ENCODE measurements at places on chromosomes 7 and 10.

DNA sequence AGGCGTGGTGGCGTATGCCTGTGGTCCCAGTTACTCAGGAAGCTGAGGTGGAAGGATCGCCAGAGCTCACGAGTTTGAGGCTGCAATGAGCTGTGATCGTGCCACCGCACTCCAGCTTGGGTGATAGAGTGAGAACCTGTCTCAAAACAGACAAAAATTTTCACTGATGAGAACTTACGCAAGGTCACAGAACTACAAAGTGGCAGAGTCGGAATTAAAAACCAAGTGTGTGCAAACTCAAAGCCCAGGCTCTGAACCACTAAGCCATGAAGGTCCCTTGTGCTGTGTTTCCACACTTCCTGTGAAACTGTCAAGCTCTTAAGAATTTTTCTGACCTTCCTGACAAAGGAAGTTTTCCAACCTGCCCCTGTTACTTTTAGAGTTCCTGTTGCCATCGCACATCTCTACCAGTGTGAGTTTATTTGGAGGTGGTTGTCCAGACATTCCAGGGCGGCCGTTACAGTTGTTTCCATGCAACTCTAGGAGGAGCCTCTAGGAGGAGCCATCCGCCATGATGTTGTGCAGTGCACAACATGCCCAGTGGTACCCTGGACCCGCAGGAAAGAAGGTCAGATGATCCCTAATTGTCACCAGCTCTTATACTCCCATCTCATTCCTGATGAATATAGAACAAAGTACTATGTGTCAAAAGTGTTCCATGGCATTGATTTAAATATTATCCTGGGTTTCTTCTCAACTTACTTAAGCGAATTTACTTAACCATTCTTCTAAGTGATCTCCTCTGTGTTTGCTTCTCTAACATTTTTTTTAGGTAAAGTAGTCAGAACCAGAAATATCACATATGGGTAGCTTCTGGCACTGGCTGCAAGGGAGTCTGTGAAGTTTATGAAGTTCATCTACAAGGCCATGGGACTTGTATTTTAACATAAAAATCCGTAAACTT is 49.0 kb upstream of the LYZL1 start:
- DNase-seq, result peak; percentile 23

GRCh38 chr7:78370936-78371335 is 572.4 kb downstream of the PHTF2 start:
- no peak for DNase-seq

DNA sequence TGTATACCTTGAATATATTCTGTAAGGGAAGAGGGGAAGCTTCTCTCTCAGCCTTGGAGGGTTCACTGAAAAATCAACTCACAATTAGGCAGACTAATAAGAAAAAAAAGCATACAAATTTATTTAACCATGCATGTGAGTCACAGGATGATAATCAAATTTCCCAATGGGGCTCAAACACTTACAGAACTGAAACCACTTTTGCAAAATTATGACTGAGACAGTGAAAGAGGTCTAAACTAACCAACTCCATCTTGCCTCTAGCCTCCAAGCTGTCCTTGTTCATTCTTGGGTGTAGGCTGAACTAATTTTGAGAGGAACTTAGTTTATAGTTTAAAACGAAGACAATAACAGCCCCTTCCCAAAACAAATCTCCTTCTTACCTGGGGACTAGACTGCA is 618.3 kb upstream of the AUTS2 start:
- DNase-seq, result no peak

DNA sequence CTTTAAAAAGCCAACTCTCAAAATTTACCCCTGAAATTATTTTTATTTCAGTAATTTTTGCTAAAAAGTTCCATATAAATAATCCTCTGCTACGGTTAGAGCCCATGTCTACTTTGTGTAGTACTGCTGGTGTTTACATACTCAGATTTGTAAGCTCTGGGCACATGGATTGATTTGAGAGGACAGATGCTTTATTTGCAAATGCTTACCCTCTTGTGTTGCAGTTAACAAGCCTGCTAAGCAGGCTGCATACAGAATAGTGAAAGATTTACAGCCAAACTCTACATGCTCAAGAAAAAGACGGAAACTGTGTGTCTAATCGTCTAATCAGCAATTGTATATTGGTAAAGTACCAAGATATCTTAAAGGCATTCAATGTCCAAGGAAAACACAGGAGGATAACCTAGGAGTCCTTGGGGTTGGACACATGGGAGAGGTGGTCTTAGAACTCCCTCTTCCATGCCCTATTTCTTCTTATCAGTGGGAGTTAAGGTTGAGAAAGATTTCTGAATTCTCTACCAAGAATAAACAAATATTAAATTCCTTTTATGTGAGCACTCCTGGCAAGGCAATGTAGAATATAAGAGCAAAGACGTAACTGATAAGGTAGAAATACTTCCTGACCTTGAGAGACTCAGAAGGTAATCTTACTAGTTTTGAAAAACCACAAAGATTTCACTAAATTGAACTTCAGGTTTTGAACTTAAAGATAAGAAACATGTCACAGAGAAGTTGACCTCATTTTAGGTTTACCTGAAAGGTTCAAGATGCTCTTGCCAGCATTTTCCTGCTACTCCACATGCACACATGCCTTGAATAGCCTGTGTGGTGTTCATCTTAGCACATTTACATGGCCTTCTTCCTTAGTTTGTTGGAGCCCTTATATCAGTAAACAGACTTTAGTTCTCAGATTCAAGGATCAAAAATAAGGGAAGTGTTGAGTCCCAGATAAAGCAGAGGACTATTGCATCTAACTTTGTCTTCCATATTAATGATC is 1216.5 kb downstream of the SORCS3 start:
- DNase-seq, result no peak

DNA sequence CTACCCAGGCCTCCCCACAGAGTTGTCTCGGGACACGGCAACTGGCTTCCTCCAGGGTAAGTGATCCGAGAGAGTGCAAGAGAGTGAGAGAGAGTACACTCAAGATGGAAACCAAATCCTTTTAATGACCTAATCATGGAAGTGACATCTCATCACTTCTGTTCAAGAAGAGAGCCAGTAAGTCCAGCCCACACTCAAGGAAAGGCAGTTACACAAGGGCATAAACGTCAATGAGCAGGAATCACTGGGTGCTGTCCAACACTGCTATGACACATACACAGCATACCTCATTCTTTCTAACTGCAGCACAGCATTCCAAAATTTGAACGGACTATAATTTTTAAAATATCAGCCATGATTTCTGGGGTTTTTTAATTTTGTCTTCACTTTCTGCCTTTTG is 29.3 kb upstream of the OSBPL3 start:
- DNase-seq, result no peak

GRCh38 chr10:54525816-54526215 is 275.2 kb downstream of the PCDH15 start:
- DNase-seq, result no peak

- DNase-seq, result no peak
Observed at GRCh38 chr7:115435178-115435577, 513.3 kb downstream of the MDFIC start.

GRCh38 chr7:99784007-99784406 is at the start of gene CYP3A4:
TSS of gene CYP3A4 (minus strand) at chr7:99784184. CDS start at chr7:99784081, 103 bp downstream.
- no peak for DNase-seq

DNA sequence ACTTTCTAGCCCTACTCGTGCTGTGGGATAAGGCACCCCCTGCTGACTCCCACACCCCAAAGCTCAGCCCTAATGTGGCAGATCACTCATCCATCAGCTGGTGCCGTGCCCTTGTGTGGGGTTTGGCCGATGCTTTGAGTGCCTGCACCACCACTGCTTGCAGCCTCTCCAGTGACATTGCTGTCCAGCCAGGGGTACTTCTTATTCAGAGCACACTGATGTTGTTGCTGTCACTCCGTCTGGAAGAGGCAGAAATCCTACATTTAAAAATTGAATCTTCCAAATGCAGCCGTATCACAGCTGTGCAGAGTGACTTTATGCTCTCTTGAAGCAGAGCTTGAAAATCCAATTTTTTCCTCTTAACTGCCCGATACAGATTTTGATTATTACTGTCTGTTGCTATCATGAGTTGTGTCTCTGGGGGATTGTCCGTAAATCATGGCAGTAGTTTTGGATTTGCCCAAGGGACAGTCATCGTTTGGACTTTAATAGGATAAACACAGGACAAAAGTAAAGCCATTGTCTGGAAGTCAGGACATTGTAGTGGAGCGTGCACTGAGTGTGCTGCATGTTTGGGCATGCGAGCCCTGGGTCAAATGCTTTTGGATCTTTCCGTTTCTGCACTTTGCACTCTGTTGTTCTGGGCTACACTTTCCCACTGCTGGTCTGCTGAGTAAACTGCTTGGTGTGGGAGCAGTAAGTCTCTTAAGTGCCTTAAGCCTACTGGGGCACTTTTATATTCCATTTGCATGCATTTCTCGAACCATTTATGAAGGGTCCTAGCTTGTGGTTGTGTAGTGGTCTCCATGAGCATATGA is 128.2 kb downstream of the DOCK1 start:
- no peak for DNase-seq

- peak; percentile 73 for DNase-seq
Observed at GRCh38 chr7:22488643-22489462, 11.1 kb downstream of the STEAP1B start.

DNA sequence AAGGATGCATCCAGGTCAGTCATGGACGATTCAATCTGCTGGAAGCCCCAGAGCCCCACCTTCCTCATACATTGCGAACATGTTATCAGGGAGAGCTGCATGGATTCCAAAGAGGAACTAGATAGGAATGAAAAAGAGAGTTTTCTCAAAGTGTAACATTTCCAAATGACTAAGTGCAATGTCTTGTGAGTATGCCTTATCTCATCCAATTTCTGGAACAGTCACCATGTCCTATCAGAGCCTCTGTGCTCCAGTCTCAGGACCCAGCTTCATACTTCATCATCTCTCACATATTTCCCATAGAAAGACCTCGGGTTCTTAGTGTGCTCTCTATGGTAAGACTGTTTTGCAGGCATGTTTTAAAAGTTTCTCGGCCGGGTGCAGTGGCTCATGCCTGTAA is 26.8 kb downstream of the ZC3HC1 start:
- no peak for DNase-seq

DNA sequence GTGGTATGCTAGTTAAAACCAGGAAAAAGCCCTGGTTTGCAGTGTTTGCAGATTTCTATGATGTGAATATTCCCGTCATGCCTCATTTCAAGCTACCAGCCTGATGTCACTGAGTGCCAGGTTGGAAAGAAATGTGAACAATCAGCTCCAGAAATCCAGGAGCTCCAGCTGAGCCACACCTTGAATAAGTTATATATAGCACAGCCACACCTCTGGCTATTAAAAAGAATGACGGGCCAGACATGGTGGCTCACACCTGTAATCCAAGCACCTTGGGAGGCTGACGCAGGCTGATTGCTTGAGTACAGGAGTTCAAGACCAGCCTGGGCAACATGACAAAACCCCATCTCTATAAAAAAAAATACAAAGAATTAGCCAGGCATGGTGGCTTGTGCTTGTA is 18.7 kb upstream of the SLF2 start:
- DNase-seq, result no peak

GRCh38 chr7:116724560-116725231 is 52.7 kb downstream of the MET start:
- DNase-seq, result no peak

- peak; percentile 48 for DNase-seq
Observed at GRCh38 chr7:2497500-2498336, 21.5 kb upstream of the GRIFIN start.

DNA sequence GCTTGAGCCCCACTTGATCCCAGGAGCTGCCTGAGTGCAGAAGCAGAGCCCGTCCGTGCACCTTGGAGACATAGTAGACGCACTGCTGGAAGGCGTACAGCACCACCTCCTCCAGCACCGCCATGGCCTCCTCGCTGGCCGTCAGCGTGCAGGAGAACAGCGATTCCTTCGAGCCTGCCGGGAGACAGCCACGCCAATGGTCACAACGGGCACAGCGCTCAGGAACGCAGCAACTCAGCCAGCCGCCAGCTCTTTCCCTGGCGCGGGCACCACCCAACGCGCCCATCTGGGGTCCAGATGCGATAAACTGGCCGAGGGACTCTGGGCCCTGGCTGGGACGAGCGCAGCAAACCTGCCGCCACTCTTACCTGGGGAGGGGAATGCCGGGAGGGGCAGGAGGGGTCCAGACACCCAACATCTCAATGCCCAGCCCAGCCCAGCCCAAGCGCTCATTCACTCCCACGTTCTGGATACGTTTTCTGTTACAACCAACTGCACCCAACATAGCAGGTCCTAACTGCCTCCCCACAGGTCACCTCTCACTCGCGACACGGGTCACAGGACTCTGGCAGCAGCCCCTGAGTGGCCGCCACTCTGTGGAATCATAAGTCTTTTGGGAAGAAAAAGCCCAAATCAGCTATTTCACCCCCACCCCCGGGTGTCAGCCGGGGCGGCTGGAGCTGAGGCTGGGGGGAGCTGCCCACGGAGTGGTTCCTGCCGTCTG is 41.9 kb downstream of the AP5Z1 start:
- DNase-seq, result no peak

GRCh38 chr10:125882596-125882995 is 1.5 kb upstream of the DHX32 start:
- no peak for DNase-seq

- peak; percentile 50 for DNase-seq
Observed at GRCh38 chr7:128456255-128456725, 612 bp downstream of the HILPDA start.

DNA sequence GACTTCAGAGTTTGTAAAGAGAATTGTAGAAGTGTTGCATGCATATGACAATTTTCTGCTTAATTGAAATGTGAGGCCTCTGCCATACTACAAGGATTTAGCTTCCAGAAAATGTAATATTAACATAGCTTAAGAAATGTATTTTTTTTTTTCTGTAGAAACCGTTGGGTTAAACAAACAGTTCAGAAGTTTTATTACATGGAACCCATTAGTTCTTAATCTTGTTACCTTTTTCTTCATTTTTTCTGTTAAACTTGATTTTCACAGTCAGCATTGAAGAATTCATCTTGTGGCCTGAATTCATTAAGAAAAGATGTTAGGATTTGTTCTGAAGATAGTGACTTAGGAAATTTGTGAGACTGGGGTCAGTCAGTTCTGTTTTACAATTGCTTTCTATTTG is 4.9 kb downstream of the PTEN start:
- peak; percentile 41 for DNase-seq

DNA sequence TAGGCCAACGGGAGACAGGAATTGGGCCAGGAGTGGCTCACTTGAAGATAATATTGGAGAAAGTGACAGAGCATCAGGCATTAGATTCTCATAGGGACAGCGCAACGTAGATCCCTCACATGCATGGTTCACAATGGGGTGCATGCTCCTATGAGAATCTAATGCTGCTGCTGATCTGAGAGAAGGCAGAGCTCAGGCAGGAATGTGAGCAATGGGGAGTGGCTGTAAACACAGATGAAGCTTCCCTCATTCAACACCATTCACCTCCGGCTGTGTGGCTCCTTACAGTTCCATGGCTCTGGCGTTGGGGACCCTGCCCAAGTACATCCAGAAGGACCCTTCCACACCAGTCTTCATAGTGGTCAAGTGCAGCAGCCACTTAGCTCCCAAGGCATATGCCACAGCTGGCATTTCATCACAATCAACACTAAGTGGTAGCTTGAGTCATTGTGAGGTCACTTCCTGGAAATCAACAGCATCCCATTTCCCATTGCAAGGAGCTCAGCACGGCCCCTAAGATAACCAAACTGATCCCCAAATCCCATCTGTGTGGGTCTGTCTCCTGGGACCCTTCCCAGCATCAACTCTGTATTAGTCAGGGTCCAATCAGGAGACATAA is 174.5 kb downstream of the TPST1 start:
- DNase-seq, result no peak
